Endothelial cell (in vitro differentiated cells): ENCODE measurements at places on chromosomes 7 and 10.

DNA sequence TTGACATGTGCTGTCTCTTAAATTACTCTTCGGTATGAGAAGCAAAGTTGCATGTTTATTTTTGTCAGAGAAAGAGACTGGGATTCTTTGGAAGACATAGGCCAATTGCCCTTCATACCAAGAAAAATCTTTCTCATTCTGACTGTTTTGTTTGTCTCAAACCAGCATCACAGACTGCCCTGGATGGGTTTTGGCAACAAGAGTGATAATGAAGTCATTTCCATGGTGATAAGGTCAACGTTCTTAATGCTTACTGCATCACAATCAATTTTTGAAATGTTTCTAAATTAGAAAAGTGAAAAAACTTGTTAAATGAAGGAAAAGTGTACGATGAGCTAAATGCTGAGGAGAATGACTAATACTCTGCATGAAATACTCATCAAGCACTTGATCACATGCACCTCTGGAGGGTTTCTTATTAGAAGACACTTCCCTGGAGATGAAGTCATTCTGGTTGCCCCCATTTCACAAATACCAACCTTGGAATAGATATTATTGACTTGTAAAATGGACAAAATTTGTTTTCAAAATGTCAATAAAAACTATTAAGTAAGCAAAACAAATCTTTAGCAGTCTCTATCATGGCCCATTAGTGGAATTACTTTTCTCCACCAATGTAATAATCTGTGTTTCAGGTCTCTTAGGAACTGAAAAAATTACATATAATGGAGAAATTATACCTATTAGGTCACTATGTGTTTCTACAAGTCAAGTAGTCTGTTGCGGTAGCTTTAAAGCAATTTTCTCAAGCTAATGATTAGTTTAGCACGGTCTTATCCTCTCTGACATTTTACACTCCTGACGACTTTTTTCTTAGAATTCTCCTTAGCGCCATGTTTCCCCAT, 19.9 kb upstream of the SEC61G start:
- H3K27ac ChIP-seq = no peak overlapping the region
- no peak for DNase-seq
- H3K27me3 ChIP-seq = no peaks in the 10 kb centered on the region

DNA sequence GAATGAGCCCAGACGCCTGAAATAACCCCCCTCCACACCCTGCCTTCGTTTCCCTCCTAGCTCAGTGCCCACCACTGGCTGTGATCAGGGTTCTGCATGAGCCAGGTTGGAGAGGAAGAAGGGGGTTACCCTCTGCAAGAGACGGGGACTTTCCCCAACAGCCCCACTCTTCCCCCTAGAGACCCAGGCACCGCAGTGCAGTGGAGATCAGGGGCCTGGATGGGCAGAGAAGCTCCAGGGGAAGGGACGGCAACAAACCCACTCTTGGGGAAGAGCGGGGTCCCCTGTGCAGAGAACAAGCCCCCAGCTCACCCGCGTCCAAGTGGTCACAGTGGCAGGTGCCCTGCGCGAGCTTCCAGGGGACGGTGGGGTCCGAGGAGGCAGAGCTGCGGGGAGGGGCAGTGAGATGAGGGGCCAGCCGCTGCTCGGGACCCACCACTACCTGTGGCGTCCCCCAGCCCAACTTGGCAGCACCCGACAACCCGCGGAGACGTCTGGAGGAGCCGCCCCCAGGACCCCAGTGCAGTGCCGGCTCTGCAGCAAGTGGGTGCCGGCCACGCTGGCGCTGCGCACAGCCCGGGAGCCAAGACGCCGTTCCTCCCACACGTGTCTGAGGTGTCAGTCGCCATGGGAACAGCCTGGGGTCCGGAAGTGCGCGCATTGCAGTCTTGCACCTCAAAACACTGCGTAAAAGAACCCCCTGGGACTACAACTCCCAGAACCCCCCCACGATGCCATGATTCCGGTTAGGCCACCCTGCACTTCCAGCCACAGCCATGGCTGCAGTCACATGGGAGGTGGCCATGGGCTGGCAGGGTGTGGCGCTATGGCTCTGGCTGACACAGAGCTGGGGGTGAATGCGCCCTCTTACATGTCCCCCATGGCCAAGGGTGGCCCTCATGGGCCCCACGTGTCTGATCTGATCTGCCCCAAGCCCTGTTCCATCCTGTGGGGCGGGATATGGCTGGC, 45.8 kb upstream of the WIPI2 start:
- H3K36me3 ChIP-seq = no peaks in the 10 kb centered on the region
- no peak overlapping the region for H3K4me3 ChIP-seq
- H3K4me1 ChIP-seq = no peaks in the 10 kb centered on the region
- no peak overlapping the region for H3K27ac ChIP-seq
- DNase-seq = no peak

- H3K27ac ChIP-seq = no peak overlapping the region
- no peaks in the 10 kb centered on the region for H3K4me1 ChIP-seq
- no peaks in the 10 kb centered on the region for H3K27me3 ChIP-seq
- H3K4me3 ChIP-seq = no peak overlapping the region
- DNase-seq = no peak
Measured at GRCh38 chr7:55246171-55246570, 119.0 kb upstream of the LANCL2 start.

DNA sequence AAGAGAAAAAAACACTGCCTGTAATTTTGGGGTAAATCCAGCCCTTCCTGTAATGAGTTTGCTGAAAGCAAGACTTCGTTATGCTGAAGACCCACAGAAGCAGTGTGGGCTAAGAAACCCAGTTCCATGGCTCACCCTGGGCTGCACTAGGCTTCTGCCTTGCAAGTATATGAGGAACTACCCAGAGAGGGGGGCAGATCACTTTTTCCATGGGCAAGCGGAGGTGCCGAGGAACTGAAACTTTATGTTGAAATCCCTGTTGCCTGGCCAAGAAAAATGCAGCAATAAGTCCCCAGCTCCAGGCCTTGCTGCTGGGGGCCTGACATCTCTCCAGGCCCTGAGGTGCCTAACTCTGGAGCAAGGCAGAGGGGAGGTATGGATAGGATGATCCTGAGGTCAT, 8.5 kb downstream of the RASSF4 start:
- H3K4me1 ChIP-seq = peaks cover 33% of the 10 kb centered on the region
- H3K27me3 ChIP-seq = peaks cover 13% of the 10 kb centered on the region
- no peak overlapping the region for H3K27ac ChIP-seq
- no peak for DNase-seq
- no peak overlapping the region for H3K4me3 ChIP-seq
- H3K36me3 ChIP-seq = no peaks in the 10 kb centered on the region

GRCh38 chr7:71995111-71995510, 417.0 kb downstream of the CALN1 start:
- H3K4me1 ChIP-seq = no peaks in the 10 kb centered on the region
- no peak overlapping the region for H3K4me3 ChIP-seq
- peaks cover 3% of the 10 kb centered on the region for H3K36me3 ChIP-seq
- H3K27me3 ChIP-seq = peaks cover 1% of the 10 kb centered on the region

- H3K27ac ChIP-seq = no peak overlapping the region
- no peak for DNase-seq
- peaks cover 6% of the 10 kb centered on the region for H3K4me1 ChIP-seq
- H3K4me3 ChIP-seq = no peak overlapping the region
- H3K27me3 ChIP-seq = peaks cover 4% of the 10 kb centered on the region
Measured at GRCh38 chr7:124800386-124800785, 34.8 kb upstream of the GPR37 start.
